SK-N-SH (cell line): ENCODE measurements at places on chromosomes 4 and X.
A peak's percentile ranks its signal among the peaks of the same experiment; 100 is the strongest.

- no peak for DNase-seq
Observed at GRCh38 chr4:86565651-86566050, 28.5 kb upstream of the PTPN13 start.

DNA sequence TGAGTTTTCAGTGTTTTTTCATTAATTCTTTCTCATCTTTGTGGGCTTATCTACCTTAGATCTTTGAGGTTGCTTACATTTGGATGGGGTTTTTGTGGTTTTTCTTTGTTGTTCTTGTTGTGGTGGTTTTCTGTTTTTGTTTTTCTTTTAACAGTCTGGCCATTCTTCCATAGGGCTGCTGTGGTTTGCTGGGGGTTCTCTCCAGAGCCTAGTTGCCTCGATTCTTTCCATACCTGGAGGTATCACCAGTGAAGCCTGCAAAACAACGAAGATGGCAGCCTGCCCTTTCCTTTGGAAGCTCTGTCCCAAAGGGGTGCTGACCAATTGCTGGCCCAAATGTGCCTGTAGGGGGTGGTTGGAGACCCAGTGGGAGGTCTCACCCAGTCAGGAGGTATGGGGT is 168.6 kb upstream of the CLNK start:
- no peak for DNase-seq

DNA sequence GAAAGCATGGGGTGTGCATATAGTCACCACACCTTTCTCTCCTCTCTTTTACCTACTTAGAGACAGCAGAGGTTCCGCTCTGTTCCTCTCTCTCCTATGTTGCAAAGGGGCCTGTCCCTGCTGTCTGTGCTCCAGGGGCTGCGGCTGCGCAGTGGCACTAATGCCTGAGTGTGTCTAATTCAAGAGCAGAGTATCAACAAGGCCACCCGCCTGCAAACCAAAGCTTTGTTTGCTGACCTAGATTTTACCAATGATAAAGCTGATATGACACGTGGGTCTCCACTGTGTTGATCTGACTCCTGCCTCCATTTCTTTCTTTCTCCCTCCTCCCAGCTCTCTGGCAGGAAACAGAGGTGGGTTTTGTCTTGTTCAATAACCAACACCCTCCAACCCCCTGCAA is 74.9 kb downstream of the NSG1 start:
- peak; percentile 65 for DNase-seq

- no peak for DNase-seq
Observed at GRCh38 chrX:43238461-43238945, 417.6 kb upstream of the MAOA start.

- no peak for DNase-seq
Observed at GRCh38 chrX:153333266-153333665, 687 bp upstream of the ZNF275 start.

GRCh38 chr4:118752551-118752950 is 67.4 kb downstream of the METTL14 start:
- DNase-seq, result no peak

DNA sequence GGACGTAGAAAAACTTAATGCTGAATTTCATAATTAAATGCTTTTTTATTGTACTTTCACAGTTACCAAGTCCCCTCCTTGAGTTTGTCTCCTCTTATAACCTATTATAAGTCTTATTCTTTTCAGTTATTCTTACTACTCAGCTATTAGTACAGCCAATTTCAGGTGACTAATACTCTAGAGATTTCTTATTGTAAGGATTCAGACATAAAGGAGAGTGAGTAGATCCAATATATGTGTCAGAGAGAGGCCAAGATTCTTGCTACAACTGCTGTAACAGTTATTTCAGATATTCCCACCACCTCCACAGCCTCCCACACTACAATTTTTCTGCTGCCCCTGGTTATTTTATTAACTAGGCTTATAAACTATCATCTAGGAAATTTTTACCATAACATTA is 274.5 kb downstream of the GPAT3 start:
- no peak for DNase-seq

DNA sequence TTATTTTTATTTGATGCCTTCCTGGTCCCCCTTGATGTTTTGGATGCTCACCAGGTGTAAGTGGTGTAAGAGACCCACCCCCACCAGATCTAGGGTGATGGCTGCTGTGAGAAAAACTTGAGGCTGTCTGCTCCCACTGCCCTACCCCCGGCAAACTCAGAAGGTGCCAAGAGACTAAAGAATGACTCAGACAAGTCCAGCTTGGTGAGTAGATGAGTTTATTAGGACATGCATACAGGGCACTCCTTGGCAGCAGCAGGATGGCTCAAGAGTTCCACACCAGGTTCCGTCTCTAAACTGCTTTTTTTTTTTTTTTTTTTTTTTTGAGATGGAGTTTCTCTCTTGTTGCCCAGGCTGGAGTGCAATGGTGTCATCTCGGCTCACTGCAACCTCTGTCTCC is 84.0 kb upstream of the HPF1 start:
- no peak for DNase-seq

DNA sequence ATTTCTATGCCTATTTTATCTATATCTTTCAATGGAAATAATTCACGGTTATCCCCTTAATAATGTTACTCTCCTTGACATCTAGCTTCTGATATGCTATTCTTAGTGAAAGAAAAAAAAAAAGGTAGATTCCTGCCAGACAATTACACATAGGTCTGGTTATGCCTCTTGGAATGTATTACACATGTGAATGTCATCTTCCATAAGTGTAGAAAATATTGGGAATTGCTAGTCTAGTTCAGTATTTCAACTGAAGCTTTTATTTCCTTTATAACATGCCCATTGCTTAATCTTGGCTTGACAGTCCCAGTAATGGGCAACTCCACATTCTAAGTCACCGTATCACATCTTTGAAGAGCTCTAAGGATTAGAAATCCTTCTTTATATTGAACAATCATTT is 25.4 kb upstream of the PPP1R2C start:
- DNase-seq, result no peak

DNA sequence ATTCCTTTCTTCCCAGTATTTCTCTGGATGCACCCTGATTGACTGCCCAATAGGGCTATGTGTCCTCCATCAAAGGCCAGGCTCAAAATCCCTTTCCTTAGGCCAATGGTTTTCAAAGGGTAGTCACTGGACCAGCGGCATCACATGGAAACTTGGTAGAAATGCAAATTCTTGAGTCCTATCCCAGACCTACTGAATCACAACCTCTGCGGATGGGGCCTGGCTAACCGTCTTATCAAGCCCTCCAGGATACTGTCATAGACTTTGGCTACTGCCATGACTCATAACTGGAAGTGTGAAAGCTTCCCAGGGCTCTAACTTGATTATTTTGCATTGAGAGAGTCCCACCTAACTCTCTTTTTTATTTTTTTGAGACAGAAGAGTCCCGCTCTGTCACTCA is 71.9 kb upstream of the TFDP3 start:
- no peak for DNase-seq

- peak; percentile 18 for DNase-seq
Observed at GRCh38 chrX:80246271-80246670, 174.0 kb upstream of the TENT5D start.

- no peak for DNase-seq
Observed at GRCh38 chr4:90084967-90085295, 42.3 kb upstream of the CCSER1 start.
